EL (cell line): ENCODE measurements at places on chromosomes 6 and 20.
A peak's percentile ranks its signal among the peaks of the same experiment; 100 is the strongest.

DNA sequence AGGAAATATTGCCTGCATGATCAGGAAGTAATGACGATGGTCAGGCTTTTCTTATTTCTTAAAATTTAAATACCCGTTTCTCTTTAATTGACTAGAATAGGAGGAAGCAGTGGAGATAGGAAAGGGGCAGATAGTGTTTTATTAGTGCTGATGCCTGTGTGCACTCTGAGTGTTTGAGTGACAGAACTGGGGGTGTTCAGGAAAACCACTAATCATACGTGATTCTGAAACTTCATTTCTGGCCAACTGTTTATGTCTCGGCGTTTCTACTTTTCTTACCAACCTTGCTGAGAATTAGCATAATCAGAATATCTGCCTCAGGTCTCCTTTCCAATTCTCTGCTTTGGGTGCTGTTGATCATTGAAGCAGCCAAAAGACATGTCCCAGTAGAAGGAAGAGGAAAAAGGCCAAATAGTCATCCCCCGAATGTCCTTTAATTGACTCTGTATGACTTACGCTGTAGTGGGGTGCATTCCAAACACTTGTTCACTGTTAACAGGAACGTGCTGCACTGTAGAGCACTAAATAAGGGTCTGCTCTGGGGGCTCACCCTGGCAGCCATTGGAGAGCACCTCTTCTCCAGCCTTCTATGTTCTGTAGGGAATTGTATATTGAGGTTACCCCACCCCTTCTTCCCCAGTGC, 152.9 kb downstream of the JARID2 start:
- DNase-seq = no peak

DNA sequence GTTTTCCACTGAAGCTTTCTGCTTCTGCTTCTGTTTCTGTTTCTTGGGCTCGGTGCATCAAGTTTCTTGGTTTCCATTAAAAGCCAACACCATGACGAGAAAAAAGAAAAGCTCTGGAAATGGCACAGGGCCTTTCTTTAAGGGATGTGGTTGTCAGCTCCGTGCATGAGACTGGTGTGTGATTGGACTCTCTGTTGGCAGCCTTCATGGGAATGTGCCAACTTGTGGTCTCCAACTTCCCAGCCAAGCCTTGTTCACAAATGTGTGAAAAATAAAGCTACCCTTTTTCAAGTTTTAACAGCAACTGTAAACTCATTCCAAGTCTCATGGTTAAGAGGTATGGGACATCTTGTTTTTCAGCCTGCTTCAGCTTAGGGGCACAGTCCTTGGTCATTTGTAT, 68.7 kb upstream of the CST7 start:
- no peak for DNase-seq

DNA sequence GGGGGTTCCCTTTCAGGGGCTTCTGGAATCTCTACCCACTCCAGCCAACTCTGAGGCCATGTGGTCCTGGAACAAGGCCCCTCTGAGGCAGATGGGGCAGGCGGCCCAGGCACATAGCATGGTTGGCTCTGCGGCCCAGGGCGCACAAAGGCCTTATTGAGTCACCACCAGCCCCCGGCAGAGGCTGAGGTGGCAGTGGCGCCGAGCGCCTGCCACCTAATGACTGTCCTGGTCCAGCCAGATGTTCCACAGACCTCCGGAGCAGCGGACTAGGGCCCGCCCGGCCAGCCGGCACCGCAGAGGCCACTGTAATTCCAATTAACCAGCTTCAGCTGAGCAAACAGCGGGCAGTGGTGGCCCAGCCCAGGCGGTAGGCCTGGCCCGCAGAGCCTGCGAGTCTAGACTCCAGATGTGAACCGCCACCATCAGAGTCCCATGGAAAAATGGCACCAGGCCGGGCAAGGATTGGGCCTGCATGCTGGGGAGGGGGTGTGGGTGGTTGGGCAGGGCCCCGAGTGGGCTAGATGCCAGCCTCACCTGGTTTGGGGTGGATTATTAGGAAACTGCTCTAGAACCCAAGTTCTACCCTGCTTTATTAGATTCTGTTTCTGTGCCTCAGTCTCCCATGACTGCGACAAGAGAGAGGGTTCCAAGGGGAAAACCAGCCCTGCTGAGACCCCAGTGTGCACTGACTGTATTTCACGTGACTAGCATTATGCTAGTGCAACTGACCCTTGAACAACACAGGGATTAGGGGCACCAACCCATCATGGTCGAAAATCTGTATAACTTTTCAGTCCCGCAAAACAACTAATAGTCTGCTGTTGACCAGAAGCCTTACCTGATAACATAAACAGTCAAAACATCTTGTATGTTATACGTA, 34.1 kb upstream of the ID1 start:
- peak; percentile 74 for DNase-seq

DNA sequence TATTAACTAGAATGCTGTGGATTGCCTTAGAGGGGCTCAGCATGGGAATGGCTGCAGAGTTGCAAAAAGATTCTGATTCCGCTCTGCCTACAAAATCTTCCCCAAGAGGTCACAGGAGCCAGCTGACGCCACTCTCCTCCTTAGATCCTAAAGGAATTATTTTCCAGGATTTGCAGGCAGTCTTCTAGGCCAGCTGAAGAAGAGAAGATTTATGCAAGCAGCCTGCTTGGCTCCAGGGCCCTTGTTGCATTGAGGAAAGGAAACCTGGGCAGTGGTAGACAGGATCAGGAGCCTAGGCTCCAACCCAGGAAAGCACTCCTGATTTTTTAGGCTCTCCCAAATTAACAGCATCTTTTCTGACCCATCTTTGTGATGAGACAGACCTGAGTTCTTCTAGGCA, 245.8 kb downstream of the PKHD1 start:
- no peak for DNase-seq

DNA sequence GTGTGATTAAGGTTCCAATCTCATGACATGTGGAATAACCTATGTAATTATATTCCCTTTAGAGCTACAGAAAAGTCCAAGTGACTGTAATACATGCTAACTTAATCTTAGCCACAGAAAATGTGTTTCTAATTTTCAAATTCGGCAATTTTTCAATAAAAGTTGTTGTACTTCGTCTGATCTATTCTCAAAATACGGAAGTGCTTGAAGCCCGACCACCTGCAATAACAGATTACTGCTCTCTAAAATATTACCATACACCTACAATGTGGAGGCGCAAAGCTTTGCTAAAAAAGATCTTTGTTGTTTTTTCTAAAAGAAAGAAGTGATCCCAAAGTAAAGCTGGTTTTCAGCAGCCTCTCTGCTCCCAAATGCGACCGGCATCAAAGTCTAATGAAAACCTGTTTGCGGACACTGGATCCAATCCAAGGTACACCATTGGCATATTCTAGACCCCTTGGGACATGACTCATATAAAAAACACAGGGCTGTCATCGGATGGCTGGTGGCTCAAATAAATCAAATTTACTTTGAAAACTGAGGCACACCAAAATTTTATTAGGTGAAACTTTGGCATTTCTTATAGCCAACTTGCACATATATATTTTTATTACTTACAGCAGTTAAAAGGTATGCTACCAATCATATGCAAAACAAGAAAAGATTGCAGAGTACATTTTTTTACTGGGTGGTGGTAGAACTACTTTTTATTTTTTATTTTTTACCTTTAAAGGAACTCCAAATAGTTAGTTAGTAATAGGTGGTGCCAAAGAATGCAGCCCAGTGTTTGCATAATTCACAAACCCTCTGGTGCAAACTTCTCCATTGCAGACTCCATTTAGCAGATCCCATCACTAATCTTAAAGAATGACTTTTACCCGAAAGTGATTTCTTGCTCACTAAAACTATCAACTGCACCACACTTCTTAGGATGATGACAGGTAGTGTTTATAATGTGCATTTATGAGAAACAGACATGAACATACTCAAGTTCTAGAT, 118.7 kb upstream of the TBX18 start:
- DNase-seq = no peak

DNA sequence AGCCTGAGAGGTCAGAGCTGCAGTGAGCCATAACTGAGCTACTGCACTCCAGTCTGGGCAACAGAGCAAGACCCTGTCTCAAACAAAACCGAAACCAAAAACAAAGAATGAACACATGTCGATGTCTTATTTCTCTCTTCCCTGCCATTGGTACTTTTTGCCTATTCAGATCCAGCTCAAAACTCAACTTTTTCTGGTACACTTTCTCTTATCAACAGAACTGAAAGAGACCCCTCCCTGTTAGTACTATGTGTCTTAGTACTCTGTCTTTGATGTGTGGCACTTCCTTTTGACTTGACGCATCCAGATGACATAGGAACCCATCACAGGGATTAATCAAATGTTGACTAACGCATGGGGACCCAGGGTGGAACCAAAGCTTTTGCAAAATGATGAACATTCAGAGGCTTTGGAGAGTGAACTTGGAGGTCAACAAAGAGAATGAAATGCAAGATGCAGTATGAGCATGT, 44.8 kb downstream of the AKAP12 start:
- no peak for DNase-seq

DNA sequence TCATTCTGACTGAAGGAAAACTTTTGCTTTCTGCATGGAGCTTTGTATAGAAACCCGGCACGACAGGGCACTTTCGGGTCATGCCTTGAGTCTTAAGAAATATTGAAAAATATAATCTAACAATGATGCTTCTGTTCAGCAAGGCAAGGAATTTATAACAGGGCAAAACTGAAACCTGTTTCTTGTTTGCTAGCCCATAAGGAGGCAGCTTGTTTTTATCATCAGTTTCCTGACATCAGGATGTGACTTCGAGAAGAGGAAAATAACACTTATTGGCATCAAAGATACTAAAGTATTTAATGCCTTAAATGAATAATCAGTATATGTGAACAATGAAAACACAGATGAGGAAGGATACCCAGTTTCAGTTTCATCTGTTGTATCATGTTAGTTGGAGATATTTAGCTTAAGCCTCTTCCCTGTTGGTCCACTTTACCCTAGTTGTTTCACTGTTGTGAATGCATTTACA, 146.5 kb downstream of the CDKAL1 start:
- DNase-seq = no peak

DNA sequence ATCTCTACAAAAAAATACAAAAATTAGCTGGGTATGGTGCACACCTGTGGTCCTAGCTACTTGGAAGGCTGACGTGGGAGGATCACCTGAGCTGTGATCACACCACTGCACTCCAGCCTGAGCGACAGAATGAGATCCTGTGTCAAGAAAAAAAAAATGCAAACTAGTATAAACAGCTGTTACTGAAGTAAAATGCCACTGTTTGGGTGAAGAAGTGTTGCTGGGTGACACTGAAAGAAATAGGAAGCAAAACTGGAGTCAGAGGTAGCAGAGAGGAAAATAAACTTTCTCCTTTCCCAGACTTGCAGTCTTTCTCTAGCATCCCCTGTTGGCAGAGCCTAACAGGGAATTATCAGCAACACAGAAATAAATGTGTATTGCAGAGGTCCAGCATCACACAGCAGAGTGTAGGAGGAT, 241.2 kb upstream of the PREP start:
- DNase-seq = no peak

- no peak for DNase-seq
Measured at GRCh38 chr6:113668641-113669408, 188.3 kb upstream of the MARCKS start.

DNA sequence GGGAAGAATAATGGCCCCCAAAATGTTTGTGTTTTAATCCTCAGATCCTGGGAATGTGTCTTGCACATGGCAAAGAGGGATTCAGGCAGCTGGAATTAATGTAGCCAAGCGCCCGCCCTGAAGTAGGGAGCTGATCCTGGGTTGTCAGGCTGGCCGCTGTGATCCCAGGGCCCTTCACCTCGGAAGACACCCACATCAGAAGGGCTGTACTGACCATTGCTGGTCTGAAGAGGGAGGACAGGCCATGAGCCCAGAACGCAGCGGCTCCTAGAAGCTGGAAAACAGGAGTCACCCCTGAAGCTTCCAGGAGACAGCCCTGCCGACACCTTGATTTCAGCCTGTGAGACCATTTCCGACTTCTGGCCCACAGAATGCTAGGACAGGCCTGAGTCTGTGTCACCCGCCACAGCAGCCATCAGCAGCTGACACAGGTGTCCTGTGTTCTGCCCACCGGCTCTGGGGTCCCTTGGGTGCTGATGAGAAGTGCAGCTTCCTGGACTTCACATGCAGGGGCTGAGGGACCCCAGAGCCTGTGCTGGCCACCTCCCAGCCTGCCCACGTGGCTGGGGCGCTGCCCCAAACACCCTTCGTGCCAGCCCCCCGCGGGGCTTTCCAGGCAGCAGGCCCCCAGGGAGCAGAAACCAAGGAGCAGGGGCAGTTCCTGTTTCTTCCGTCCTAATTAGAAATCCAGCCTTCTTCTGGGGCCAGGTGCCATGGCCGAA, 86.3 kb downstream of the ERMARD start:
- no peak for DNase-seq

GRCh38 chr6:38498805-38499445, 140.8 kb downstream of the BTBD9 start:
- DNase-seq = no peak

- DNase-seq = peak; percentile 2
Measured at GRCh38 chr6:23601811-23602345, 524.1 kb upstream of the NRSN1 start.

DNA sequence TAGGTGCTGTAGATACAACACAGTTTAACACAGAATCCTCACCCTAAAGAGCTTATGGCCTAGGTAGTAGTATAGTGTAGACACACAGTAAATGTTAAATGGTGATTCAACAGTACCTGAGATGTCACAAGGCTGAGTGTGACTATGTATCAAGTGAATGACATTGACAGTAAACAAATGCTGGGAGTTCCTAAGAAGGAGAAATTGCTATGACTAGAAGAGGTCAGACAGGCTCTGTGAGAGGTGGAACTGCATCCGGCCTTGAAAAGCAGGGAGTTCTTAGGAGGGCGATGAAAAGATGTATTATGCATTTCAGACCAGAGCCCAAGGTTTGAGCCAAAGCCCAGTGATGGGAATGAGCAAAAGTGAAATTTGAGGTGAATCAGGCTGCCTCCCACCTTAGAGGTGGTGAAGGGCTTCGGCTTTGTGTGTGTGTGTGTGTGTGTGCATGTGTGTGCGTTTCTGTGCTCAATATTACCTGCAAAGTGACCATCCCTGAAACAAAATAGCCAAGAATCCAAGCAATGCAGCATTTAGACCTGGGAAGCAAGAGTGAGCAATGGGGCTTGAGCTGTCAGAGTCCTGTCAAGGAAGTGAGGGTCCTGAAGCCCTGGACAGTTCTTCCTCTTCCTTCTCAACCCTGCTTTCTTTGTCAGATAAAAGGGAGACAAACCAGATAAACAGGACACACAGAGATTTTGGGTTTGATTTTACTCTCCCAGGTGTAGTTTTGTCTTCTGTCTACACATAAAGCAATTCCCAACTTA, 32.3 kb upstream of the CITED2 start:
- DNase-seq = peak; percentile 13
